ENCODE measurements at places on chromosomes 6 and 20.
A peak's percentile ranks its signal among the peaks of the same experiment; 100 is the strongest.

GRCh38 chr6:110705543-110705942 lies 109.7 kb downstream of the CDK19 start:
- DNase-seq, result no peak

- DNase-seq, result no peak
Measured at GRCh38 chr20:33076662-33077372, 2.6 kb upstream of the BPIFB4 start.

DNA sequence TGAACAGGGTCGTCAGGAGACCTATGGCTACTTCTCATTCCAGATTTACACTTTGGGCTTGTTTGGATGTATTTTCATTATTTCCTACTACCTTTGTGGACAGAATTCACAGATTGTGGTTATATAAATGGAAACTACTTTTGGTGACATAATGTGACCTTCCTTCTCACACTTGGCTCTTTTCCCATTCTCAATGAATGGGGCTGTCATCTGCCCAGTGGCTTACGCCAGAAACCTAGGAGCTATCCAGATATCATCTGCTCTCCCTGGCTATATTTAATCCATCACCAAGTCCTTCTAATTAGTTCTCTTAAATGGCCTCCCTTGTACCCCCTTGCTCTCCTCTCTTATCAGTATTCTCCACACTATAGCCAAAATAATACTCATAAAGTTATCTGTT lies 1606.8 kb downstream of the KHDRBS2 start:
- DNase-seq, result no peak

GRCh38 chr6:22150368-22151035 lies 146.3 kb downstream of the PRL start:
- no peak for DNase-seq

- no peak for DNase-seq
Measured at GRCh38 chr6:138468320-138469015, 30.8 kb downstream of the NHSL1 start.

GRCh38 chr6:89828988-89829471 lies 650 bp upstream of the CASP8AP2 start:
- peak; percentile 90 for DNase-seq

DNA sequence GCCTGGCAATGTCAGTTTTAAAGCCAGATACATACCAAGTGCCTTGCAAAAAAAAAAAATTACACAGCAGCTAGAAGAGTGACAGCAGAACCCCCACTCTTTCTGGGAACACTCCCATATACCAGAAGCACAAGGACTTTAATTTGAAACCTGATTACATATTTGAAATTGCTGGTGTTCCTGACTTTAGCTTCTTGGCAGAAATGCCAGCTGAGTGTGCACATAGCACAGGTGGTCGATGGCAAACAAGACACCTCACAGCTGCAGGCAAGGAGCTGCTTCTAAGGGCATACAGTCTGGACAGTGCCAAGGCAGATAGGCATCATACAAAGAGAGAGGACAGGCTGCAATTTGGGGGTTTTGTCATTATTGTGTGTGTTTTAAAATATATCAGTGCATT lies 150.7 kb upstream of the SGK1 start:
- DNase-seq, result no peak

GRCh38 chr20:5146871-5147592 lies 20.2 kb downstream of the CDS2 start:
- DNase-seq, result no peak

DNA sequence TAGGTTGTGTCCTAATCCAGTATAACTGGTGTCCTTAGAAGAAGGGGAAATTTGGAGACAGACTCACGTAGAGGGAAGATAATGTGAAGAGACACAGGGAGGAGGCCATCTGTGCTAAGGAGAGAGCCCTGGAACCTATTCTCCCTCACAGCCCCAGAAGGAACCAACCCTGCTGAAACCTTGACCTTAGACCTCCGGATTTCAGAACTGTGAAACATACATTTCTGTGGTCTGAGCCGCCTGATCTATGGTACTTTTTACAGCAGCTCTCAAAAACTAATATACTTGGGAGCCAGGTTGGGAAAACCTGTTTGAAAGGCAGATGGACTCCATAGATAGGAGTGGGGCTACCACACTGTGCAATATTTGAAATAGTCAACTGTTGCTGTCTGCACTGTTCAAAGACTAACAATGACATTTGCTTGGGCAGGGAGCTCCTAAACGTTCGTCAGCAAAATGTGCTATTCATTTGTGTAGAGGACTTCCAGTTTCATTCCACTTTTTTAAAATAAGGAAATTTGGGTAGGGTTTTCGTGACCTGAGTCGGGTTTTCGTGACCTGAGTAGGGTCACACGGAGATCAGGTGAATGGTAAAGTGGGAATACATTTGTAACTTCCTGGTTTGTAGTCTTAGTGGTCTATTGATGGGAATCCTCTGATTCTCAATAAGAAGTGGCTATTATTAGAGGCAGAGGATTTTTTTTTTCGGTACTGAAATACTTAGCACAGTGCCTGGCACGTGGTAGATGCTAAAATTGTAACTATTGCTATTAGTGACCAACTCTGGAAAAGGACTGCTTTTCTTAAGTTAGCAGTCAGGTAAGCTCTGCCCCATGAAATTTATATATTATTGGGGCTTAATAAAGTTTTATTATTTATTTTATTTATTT lies 11.4 kb downstream of the TAGAP start:
- DNase-seq, result no peak

DNA sequence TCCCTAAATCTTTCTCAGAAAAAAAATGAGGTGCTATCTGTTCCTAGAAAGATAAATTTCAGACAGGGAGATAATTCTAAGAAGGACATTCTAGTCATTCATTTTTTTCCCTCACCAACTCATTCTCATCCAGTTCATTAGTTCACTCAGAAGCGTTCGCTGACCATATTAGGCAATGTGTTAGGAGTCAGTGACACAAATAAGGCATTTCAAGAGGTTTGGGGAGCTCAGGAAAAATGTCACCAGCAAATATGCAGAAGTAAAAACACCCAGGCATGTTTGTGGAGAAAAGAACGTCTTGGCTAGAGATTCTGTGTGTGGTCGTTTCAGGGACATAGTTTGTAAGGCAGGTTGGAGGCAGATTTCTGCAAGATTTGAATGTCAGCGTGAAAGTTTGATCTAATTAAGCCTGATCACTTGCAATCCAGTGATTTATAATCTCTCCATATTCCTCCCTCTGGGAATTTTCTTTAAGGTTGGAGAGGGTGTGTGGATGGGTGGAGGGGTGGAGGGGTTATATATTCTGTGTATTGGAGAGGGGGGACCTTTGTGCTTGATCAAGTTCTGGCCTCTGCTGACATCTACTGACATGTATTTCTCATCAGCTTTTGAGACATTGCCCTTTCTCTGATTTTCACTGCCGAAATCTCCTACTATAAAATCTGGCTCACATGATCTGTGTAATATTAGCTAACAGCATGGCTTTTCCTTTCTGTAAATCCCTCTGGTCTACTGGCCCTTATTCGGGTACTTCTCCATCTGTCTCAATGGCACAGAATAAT lies 3.6 kb downstream of the MYCT1 start:
- no peak for DNase-seq

DNA sequence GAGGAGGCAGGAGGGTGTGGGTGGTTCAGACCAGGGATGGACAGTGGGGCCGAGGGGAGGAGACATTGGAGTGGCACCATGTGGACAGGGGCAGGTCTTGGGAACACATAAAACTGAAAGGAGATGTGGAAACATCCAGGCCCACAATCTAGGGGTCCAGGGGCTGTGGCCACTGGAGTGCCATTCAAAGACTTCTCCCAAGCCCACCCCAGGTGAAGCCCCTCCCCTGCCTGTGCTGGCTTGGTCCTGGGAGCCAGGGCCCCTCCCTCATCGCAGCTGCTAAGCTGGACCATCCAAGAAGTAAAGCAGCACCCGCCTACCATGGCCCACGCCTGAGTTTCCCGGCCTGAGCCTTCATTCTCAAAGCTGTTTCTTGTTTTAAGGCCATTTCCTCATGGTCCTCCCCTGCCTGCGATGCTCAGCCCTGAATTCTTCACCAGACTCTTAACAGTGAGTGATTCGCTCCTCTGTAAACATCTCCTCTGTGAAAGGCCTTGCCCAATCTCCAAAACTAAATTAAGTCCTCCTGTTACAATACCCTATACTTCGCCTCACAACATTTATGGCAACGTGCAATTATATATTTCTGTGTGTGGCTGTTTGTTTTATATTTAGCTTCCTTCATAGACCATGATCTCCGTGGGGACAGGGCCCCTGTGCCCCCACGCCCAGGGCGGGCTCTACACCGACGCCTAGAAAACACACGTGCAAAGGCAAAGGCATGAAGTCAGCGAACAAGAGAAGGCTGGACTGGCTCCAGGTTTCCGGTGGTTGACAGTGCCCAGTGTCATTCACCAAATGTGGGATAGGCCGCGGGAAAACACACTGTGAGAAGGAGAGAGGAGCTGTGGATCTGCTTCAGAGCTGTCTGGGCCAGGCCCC lies 267.8 kb downstream of the ERMARD start:
- no peak for DNase-seq

- DNase-seq, result no peak
Measured at GRCh38 chr6:134165561-134166201, 113.3 kb upstream of the SLC2A12 start.

DNA sequence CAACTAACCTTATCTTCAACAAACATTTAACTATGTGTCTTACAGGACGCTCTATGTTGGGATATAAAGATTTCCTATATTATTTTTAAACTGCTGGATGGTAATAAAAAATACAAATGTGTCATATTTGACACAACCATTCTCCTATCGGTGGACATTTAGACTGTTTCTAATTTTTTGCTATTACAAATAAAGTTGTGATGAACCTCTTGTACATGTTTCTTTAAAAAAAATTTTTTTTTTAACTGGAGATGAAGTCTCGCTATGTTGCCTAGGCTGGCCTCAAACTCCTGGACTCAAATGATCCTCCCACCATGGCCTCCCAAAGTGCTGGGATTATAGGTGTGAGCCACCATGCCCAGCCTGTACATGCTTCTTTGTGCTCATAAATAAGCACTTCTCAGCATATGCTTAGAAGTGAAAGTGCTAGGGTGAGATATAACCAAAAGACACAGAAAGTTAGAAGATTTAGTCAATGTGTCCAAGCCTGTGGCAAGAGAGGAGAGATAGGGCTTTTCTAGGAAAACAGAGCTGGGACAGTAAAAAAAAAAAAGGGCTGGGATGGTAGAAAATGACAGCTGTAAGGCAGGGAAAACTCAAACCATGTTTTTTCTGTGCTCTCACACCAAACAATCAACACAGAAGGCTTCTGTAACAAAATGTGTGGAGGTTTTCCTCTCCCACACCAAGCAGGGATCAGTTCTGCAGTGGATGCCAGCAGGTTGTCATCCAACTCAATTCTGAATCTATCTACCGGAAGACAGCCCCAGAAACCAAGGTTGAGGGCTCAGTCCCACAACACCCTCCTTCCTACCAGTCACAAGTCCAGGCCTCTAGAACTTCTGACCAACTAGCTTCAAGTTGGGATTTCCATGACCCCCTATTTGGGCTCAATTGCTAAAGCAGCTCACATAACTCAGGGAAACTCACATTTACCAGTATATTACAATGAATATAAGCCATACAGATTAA lies 70.0 kb upstream of the SMIM29 start:
- DNase-seq, result no peak

DNA sequence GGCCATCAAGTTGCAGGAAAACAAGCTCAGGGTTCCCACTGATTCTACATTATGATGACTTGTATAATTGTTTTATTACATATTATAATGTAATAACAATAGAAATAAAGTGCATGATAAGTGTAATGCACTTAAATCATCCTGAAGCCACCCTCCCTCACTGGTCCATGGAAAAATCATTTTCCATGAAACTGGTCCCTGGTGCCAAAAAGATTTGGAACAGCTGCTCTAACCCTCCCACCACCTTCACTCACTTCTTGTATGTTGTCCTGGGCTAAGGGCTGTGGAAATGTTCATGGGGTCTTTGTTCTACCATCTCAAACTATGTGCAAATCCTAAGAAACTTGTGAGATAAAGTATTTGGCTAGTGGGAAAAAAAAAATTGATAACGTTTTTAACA lies 133.8 kb downstream of the LRRC1 start:
- no peak for DNase-seq
